ENCODE measurements at places on chromosomes 4 and X.

DNA sequence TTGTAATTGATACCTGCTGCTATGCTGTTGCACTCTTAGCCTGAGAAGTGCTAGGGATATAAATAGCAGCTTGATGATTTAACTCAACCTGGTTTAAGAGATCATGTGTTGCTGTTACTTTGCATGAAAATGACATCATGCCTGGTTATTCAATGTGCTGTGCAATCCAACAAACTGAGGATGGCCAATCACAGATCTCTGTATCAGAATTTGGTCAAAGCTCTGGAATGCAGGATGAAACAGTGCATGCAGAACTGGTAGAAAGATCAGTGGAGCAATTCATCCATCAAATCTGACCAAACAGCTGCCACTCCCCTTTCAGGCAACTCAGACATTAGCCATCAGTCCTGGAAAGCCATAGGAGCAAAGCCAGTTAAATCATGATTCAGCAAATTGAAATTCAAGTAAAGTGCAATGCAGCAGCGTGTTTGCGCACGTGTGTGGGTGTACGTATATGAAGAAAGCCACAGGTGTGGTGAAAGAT, 160.3 kb upstream of the RASGEF1B start:
- no peak for DNase-seq

- DNase-seq: peak; percentile 24
Measured at GRCh38 chrX:134990801-134991481, at the start of gene SMIM10. Gene SMIM10, plus strand, starts transcription at chrX:134990991. Its CDS starts 105 bp downstream, at chrX:134991096.

GRCh38 chr4:76589872-76590797, 155.1 kb downstream of the SHROOM3 start:
- DNase-seq: no peak

- DNase-seq: no peak
Measured at GRCh38 chr4:17112292-17112659, 213.8 kb upstream of the LDB2 start.

- DNase-seq: no peak
Measured at GRCh38 chr4:166585491-166585890, 648.8 kb downstream of the SPOCK3 start.

GRCh38 chr4:102586002-102586643, 85.0 kb downstream of the NFKB1 start:
- DNase-seq: no peak

DNA sequence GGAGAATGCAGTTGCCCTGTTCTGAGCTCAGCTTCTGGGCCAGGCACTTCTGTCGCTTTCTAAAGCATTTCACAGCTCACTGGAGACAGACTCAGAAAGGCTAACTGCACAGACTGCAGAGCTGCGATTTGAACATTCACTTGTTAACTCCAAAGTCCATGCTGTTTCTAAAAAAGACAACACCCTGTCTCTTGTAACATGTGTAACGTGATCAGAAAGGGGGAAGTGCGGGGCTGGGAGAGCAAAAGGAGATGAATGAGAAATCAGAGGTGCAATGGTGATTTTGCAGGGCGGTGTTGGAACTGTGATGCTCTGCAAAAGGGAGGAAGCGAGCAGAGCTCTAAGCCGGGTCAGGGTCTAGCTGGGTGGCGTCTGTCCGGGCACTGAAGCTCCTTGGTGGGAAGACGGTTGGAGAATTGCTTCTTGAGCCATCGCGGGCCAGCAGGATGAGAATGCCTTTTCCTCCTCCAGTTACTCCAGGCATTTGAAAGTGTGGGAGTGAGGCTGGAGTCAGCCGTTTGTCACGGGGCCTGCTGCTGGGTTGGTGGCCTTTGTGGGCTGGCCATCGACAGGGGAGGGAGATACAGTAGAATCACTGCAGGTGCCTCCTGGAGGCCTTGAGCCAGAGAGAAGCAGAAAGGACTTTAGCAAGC, 20.3 kb downstream of the TBC1D14 start:
- DNase-seq: no peak

DNA sequence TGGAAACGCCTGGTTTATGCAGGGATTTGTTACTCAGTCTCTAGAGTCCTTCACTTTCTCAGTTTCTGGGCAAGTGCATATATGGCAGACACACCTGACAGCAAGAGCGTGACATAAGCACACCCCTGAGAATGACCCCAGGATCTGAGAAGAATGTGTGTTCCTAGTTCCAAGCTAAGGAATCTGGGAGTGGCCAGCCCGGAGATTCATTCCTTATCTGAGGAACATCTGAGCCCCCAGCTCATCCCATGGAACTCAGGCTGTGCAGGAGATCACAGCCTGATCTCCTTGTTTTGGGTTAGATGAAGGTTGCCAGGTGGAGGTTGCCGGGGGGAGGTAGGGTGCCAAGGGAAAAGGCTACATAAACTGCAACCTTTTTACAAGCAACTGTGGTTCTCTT, 23.8 kb upstream of the KIAA0232 start:
- DNase-seq: no peak

GRCh38 chrX:30830326-30830943, 58.6 kb downstream of the TAB3 start:
- DNase-seq: no peak

DNA sequence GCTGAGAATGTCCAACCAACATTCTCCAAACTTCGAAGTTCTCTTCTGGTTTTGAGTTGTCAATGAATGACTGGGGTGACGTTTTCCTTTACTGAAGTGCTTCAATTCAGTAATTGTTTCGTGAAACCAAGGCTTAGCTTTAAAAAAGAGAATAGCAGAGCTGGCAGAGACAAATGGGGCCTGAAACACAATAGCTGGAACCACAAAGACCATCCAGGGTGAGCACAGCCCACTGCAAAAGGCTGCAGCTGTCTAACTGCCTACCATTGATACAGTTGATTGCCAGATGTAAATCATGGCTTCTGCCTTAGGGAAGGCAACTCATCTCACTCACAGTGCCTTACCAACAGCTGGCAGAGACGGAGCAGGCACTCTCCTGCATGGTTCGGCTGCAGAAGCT, 78.7 kb upstream of the ZNF518B start:
- DNase-seq: no peak

DNA sequence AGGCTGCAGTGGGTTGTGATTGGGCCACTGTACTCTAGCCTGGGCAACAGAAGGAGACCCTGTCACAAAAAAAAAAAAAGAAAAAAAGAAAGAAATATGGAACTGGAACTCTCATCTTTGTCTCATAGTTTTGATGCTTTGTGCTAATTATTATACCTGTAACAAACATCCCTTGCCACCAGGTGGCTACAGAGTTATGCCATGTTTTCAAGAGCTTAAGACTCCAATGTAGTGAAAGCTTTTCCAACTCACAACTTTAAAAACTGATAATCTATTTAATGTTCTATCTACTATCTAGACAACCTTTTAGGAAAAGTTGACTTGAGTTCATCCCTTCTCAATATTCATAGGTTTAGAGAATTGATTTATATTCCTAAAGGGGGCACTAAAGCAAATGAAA, 42.4 kb downstream of the HTR2C start:
- DNase-seq: no peak

DNA sequence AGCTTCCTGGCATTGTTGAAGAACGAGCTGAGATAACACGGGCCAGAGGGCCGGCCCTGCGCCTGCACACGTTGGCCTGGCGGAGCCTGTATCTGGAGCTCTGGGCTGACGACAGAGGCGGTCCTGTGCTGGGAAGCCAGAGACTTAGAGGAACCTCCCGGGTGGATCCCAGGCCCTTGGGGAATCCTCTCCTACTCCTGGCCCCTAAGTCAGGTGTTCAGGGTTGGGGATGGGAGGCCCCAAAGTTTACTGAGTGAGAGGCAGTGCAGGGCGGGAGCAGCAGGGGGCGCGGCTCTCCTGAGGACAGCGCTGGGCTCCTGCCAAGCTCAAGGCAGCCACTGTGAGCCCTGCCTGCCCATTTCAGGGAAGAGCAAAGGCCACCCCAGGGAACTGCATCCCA, 2.5 kb upstream of the HTRA3 start:
- peak; percentile 30 for DNase-seq

GRCh38 chr4:156496797-156497196, 474.8 kb downstream of the PDGFC start:
- DNase-seq: no peak

- DNase-seq: no peak
Measured at GRCh38 chr4:104501290-104501689, 6.6 kb upstream of the CXXC4 start.

DNA sequence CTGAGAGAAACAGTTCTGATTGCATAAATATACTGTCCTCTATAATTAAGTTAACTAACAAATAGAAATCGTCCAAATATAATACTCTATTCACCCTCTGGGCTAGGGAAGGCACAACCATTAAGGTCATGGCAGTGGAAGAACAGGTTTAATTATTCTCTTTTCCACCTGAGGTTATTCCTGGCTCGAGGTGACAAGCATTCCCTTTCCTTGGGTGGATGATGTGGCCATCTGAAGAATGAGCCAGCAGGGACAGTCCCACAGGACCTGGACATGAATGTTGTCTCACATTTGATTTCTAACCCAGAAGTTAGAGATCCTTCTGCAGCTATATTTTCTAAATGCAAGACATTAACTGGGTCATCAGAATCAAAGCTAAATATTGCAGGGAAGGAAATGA, 5.5 kb downstream of the IBSP start:
- DNase-seq: no peak

- DNase-seq: no peak
Measured at GRCh38 chr4:1411436-1412375, 5.5 kb upstream of the NKX1-1 start.

All from stimulated activated CD8-positive, alpha-beta memory T cell treated with anti-CD3 and anti-CD28 coated beads, Interleukin-2, amount 100 ng/mL, for 48 hours (primary cell).